ENCODE measurements at places on chromosomes 1 and 21.

- DNase-seq = no peak
These were observed 33.3 kb upstream of the PIGC start for GRCh38 chr1:172477216-172477615.

- peak; percentile 61 for DNase-seq
These were observed 2.9 kb upstream of the S100A2 start for GRCh38 chr1:153568367-153569099.

- no peak for DNase-seq
These were observed 39.1 kb downstream of the CLIC6 start for GRCh38 chr21:34707876-34708325.

DNA sequence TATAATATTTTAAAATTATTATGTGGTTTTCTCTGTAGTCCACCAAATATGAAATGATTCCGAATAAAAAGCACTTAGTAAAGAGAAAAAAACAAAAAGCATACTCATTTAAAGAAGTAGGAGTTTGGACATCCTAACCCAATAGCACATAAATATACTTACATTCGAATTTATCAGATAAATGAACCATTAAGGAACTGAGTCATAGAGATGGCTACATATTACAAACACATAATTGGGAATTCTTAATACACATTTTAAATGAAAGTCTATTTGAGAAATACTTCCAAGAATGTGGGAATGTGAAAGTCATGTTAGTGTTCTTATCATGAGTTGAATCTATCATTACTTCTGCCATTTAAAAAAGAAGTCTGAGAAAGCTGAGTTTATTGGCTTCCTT lies 75.0 kb downstream of the USP24 start:
- DNase-seq = no peak

GRCh38 chr1:52925571-52926005 lies 1.5 kb upstream of the SCP2 start:
- DNase-seq = no peak

All from stimulated activated CD4-positive, alpha-beta T cell treated with anti-CD3 and anti-CD28 coated beads, Interleukin-15, amount 100 ng/mL, for 1 hour (primary cell).